SW480 (cell line): ENCODE measurements at places on chromosomes 5 and 9.

DNA sequence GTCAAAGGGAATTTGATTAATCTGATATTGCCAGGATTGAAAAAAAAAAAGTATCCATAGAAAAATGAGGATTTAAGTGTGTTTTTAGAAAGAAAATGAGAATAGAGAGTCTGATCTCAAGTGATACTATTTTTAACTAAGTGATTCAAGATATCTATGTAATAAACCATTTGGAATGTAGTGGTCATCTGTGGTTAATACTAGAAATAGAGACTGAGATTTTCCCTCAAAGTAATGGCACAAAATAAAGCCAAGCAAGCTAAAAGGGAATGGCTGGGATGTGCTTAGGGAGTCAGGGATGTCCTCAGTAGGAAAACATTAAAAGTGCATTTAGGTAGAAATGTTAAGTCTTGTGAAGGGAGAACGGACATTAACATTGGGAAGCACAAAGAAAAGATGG, 90.6 kb downstream of the FBXO4 start:
- no peak for DNase-seq

GRCh38 chr5:88680253-88681132, 202.5 kb downstream of the MEF2C start:
- peak; percentile 59 for DNase-seq

DNA sequence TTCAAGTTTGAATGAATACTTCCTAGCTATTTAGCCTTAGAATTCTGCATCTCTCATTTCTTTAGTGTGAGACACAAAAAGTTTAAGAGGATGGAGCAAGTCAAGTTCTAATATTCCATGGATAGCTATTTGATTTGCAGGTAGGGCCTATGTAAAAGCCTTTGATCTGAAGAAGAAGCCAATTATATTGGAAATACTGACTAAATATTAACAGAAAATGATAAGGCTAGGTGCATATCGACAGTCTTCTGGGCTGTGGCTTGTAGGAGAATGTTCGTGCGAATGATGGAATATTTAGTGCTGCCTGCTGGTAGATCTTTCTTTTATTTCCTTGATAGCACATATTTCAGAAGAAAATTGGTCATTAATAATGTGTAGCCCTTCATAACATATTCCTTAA, at the start of gene LECT2:
TSS of gene LECT2 (minus strand) at position 85 of the 400 bp plus-strand sequence. CDS start 150 bp downstream, outside the sequence.
- no peak for DNase-seq

- no peak for DNase-seq
Observed at GRCh38 chr9:98897745-98898144, 46.0 kb upstream of the COL15A1 start.

- DNase-seq: no peak
Observed at GRCh38 chr9:37447111-37447510, 18.1 kb downstream of the ZBTB5 start.

- no peak for DNase-seq
Observed at GRCh38 chr5:75192804-75193203, 43.9 kb downstream of the ANKRD31 start.

GRCh38 chr9:102273952-102274351, 535.5 kb upstream of the GRIN3A start:
- DNase-seq: no peak

DNA sequence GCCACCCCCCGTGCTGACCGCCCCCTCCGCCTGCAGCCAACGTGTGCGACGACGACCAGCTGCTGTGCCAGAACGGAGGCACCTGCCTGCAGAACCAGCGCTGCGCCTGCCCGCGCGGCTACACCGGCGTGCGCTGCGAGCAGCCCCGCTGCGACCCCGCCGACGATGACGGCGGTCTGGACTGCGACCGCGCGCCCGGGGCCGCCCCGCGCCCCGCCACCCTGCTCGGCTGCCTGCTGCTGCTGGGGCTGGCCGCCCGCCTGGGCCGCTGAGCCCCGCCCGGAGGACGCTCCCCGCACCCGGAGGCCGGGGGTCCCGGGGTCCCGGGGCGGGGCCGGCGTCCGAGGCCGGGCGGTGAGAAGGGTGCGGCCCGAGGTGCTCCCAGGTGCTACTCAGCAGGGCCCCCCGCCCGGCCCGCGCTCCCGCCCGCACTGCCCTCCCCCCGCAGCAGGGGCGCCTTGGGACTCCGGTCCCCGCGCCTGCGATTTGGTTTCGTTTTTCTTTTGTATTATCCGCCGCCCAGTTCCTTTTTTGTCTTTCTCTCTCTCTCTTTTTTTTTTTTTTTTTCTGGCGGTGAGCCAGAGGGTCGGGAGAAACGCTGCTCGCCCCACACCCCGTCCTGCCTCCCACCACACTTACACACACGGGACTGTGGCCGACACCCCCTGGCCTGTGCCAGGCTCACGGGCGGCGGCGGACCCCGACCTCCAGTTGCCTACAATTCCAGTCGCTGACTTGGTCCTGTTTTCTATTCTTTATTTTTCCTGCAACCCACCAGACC, 80.2 kb downstream of the NTNG2 start:
- no peak for DNase-seq

- no peak for DNase-seq
Observed at GRCh38 chr9:7108936-7109335, 351.2 kb downstream of the KDM4C start.

DNA sequence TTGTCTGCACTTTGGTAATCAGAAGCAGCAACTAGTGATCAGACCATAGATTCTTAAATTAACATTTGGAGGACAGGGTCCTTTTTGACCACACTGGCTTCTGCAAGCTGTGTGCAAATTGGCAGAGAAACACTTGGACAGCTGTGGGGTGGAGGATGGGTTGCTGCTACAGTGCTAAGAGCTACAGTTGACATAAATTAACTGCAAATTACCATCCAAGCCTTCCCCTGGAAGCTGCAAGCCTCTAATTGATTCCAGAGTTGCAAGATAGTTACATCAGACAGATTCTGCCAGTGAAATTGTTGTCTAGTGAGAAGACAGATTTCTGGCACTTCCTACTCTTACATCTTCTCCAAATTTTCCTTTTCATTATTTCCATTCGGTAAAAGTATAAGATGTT, 517.7 kb downstream of the DIRAS2 start:
- peak; percentile 75 for DNase-seq

DNA sequence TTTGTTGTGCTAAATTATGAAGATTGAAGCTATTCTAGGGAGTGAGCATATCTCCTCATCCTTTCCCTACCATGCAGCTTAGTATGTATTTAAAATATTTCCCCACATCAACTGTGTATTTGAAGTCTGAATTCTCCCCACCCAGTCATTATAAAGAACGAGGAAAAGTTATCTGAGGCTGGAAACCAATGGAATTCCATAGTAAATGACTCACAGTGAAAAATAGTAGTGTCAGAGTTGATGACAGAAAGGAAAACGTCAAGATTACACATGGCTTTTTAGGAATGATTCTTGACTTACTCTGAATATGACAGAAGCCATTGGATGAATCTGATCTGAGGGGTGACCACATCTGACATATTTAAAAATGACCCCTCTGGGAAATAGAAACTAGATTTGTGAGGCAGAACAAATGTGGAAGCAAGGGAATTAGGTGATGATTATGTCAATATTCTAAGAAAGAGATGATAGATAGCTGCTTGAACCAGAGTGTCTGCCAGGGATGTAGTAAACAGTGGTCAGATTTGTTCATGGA, 1768.9 kb upstream of the CDH9 start:
- peak; percentile 0 for DNase-seq

DNA sequence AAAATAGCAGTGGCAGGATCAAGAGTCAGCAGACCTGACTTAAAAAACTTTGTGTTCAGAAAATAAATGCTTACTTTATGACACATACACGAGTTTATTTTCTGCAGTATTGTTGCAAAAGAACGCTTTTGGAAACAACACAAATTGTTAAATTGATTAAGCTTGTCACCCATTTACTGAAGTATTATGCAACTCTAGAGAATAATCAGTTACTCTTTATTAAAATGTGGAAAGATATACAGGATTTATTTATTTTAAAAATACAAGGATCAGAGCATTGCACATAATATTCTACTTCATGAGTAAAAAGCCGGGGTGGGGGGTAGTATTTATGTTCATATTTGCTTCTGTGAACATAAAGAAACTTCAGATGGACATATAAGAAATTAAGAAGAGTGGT, 20.0 kb downstream of the FYB1 start:
- DNase-seq: no peak

- no peak for DNase-seq
Observed at GRCh38 chr5:2369178-2369577, 382.3 kb downstream of the IRX2 start.

DNA sequence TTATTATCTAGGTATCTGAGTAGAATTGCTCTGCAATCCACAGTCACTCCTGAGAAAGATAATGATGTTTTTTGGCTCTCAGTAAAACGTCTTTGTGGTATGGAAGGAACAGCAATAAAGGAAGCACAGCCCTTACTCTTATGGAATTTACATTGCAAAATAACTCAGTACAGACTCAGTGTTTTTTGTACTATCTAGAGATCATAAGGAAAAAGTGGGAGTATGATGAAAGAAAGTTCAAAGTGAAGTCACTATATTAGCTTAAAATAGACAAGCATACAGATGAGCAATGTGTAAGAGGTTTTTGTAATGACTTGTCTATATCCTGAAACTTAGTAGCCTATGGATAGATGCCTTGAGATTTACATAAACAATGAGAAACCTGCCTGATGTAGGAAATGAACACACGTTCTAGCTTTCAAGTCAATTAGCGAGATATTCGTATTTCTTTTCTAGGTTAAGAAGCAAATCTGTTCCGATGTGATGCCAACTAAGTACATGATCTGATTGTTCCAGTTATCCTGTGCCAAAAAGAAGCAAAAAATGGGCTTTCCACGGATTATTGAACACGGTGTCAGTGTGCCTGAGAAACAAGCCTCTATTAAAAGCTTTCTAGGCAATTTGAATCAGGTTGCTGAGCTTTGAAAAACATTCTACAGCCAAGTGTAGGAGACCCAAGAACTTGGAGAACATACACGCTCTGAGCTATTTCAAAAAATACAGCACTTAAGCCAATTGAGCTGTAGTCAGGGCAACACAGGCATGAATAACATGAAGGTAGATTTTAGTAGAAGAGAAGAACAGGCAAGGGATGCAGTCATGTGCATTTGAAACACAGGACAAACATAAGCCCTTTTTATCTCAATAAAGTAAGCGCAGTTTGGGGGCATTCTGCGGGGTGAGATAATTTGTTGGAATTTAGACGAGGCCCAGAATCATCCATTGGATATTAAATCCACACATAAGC, 86.3 kb upstream of the TAF11L2 start:
- no peak for DNase-seq

GRCh38 chr9:93646640-93647178, 70.3 kb downstream of the PHF2 start:
- no peak for DNase-seq

GRCh38 chr9:134570711-134571325, 70.8 kb upstream of the COL5A1 start:
- DNase-seq: no peak

GRCh38 chr9:8014997-8015682, 215.6 kb upstream of the DMAC1 start:
- no peak for DNase-seq
